ENCODE measurements at places on chromosomes 1 and 21.

DNA sequence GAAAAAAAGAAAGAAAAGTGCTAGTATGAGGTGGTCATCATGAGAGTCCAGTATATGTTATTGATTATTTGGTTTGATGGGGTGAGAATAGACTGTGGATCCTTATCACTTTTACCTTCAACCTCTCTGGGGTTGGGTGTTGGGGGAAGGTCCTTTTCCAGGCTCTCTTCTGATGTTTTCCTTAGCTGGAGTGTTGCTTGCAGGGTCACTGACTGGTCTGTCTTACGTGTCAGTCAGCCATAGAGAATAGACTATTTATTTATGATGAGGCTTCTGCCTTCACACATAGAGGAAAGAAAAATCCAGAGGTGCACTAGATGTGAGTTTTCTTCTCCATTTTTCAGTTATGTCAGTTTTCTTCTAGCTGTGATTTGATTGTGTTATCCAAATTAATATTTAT, 36.5 kb downstream of the MAP3K21 start:
- DNase-seq = no peak

DNA sequence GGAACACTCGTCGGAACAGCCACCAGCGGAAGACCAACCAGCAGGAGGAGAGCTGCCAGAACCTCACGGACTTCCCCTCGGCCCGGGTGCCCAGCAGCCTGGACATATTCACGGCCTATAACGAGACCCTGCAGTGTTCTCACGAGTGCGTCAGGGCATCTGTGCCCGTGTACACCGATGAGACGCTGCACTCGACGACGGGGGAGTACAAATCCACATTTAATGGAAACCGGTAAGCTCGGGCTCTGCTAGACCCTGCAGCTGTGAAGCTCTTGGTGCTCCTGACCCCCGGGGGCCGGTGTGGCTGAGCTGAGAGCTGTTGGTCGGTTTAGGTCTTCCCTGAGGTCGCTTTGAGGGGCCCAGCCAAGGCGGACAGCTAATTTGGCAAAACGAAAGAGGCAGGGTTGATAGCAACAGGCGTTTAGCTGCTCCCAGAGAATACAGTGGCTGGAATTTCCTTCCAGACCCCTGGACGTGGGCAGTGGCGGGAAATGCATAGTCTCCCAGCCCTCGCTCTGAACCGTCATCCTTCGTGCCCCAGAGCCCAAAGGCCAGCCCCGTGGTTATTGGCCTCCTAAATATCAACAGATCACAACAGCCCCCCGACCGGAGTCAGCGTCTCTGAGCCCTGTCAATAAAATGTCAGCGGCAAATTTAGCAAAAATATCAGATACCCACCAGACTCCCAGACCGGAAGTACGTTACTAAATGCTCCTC, 118.0 kb downstream of the AJAP1 start:
- DNase-seq = no peak

DNA sequence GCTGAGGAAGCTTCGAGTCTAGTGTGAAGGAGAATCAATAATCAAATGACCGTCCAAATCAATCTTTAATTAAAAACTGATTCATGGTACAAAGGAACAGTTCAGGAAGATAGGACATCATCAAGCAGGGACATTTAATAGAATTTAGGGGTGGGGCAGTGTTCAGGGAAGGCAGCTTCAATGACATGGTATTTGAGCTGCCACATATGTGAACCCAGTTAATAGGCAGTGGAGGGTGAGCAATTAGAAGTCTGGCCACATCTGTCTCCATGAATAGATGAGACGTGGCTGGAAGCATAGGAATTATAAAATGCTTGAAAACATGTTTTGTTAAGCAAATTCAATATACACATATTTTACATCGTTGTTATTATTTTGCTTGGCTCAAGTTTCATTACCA, 362.7 kb downstream of the PRDM2 start:
- no peak for DNase-seq

DNA sequence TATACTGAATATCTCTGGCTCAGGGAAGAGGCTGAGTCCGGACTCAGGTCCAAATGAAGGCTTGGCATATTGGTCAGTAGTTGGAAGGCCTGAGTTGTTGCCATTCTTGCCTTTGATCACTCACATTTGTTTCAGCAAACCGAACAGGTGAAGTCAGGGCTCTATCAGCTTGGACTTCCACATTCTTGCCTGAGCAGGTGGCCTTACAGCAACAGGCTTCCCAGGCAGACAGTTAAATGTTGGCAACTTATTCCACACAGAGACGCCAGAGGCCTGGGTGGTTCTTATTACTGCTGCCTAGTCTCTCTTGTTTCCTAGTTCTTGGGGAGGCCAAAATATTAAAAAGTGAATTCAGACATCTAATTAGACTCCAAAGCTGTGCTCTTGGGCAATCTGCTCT, 36.6 kb downstream of the XCL2 start:
- no peak for DNase-seq

DNA sequence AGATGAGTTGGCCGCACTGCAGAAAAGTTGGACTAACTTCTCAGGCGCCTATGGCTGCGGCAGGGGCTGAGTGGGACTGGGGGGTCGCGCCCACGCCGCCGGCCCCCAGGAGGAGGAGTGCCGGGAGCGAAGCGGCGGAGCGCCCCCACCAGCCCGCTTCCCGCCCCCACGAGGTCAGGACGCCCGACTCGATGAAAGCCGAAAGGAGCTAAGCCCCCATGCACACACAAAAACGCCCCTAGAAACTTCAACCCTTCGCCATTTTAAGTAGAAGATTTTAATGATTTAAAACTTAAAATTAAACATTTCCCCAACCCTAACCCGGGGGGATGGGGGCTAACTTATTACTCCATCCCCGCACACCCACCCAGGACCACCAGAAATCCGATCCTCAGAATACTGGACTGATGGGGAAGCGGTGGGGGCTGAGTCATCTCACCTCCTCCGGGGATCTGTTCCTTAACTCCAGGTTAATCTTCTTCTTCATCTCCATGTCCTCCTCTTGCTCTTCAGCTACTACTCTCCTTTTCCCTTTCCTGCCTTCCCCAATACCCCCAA, 539 bp downstream of the ANP32E start:
- no peak for DNase-seq

- no peak for DNase-seq
Measured at GRCh38 chr1:105608713-105609112, 1447.8 kb upstream of the PRMT6 start.

DNA sequence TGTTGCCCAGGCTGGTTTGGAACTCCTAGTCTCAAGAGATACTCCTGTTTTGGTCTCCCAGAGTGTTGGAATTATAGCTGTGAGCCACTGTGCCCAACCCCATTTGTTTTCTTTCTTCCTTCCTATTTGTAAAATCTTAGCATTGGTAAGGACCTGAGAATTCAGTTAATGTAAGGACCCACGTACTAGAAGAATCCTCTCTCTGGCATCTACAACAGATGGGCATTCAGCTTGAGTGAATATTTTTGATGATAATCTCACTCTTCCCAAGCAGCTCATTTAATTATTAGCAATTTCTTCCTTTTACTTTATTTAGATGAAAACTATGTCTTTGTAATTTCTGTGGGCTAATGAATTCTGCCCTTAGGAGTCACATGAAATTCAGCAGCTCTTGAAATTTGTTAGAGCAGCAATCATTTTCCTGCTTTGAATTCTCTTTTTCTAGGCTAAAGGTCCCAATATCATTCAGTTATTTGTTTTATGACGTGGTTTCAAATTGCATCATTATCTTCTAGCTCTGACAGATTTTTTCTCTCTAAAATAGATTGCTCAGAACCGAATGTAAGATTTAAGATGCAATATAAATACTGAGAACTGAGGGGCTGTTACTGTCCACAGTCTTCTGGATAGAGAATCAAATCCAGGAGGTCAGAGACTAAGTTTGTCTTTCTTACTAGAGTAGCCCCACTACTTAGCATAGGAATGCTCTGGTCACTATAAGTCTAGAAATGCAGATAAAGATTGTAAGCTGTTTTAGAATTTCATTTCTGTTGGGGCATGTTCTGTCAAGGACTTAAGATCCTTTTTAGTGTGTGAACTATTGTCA, 59.4 kb downstream of the EPB41 start:
- DNase-seq = no peak

DNA sequence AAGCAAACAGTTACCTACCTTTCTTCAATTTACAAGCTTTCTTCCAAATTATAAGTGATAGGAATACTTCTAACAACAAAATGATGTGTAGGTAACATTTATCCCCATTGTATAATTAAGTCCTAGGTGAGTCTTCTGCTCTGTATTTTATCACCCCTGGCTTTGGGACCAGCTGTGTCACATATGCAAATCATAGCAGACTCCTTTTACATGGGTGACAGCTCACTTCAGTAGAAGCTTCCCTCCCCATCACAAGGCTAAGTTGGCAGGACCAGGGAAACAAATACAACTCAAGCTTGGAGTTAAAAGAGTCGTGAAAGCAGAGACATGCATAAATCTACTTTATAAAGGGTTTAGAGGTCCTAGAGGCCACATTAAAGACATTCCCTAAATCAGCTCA, 121.1 kb upstream of the RUNX1 start:
- DNase-seq = no peak

DNA sequence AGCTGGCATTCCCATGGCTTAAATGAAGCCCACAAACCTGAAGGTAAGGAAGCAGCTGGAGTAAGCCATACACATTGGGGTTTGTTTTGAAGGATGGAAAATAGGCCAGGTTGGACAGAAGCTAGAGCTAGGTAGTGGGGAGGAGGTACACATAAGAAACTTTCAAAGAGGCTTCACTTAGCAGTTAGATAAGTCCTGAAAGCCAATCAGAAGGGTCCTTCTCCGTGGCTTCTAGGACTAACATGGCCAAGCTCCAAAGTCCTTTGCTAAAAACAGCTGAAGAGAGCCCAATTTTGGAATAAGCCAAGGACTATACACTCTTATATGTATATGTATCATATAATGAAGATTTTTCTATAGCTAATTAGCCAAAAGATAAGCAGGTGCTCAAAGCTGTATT, 1.8 kb downstream of the EYA3 start:
- DNase-seq = no peak

DNA sequence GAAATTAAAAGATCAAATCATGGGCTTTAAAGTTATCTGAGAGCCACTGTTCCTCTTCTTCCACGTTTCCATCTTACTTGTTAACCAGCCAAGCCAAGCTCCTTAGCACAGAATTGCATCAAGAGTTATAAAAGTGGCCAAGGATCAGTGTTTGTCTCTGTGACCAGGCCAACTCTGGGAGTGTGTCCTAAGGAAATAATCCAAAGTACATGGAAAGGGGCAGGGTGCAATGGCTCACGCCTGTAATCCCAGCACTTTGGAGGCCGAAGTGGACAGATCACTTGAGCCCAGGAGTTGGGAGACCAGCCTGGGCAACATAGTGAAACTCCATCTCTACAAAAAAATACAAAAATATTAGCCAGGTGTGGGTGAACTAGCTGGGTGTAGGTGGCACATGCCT, 10.0 kb upstream of the MPZL1 start:
- DNase-seq = no peak

GRCh38 chr1:235063068-235063765, 65.4 kb downstream of the TOMM20 start:
- no peak for DNase-seq

GRCh38 chr1:45365051-45365450, 24.8 kb upstream of the MUTYH start:
- no peak for DNase-seq

DNA sequence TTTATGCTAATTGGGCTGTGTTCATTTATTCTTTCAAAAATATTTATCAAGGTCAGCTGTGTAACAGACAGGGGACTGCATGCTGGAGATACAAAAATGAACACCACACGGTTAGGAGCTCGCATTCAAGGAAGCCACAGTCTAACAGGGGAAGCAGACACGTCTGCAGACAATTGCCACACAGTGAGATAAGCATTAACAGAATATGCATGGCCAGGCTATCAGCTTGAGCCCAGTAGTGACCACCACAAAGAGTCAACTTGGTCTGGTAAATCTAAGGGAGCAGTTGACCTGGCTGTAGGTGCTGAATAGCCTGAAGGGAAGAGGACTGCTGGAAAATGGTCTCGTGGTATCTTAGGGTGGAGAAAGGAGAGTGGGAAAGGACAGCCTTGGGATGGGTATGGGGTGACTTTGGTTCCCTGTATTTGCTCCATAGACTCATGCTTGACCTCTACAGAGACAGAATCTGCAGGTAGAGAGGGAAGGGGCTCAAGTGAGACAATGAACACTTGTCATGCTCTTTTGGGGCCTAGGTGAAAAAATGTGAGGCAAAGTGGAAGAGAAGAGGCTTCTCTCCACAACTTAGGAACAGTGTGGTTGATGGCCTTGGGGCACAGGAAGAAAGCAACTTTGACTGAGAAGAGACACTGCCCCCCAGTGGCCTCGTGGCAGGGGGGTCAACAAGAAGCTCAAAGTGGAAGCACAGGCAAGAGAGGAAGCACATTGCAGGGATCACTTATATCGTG, 7.6 kb upstream of the NPL start:
- DNase-seq = no peak

DNA sequence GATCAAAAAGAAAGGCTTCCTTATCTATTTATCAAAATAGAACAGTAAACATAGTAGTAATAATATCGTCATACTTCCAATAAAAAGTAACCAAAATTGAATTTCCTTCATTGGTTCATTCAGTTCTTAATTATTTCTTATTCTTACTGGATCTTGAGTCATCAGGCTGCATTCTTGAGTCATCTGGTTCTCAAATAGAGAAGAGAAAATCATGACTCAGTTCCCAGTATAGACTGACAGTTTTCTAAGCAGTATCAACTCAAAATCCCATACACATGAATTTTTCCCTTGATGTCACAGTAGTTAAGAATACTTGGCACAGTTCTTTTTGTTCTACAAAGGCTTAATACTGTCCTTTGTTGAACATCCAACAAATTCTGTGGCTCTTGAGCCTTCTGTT, 626.9 kb upstream of the ADGRL4 start:
- DNase-seq = no peak

DNA sequence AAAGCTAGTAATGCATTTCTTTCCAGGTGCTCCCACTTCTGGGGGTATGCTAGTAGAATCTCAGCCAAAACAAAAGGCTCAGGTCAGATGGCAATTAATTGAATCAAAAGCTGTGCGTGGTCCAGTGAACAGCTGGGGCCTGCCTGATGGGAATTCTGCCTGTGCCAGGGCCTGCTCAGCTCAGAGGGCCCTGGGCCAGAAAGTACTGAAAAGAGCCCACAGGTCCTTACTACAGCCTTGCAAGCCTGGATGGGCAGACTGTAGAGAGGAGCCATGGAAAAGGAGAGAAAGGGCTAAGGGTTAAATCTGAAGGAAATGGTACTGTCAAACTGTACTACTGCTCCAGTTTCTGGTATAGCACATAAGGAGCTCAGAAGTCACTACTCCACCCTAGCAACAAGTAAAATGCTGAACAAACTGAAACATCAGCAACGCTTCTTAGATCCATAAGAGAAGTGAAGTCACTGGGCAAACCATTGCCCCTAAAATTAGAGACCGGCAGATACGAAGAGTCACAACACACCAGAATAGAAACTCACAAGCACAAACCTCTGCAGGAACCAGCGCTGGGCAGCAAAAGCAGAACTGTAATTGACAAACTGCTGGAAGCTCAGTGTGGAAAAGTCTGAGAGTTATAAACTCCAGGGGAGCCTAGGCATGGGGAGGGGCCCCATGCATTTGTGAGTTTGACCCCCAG, 121.1 kb upstream of the SYT6 start:
- no peak for DNase-seq

- DNase-seq = no peak
Measured at GRCh38 chr1:44798481-44799365, 1.5 kb upstream of the PLK3 start.
